ENCODE measurements at places on chromosomes 7 and 10. TPM values are rescaled to one million over a fixed set of nuclear protein-coding genes. Genes with fewer than 3 reads are reported as not detected.

The FRA10AC1 gene
- total RNA-seq, result 14.0 TPM

- no peaks in the 10 kb centered on the region for H3K27me3 ChIP-seq
- no peak overlapping the region for H3K4me3 ChIP-seq
- H3K27ac ChIP-seq, result no peak overlapping the region
- no peaks in the 10 kb centered on the region for H3K36me3 ChIP-seq
- no peak for DNase-seq
These were observed 16.1 kb downstream of the BUD23 start for GRCh38 chr7:73699370-73700068.

DNA sequence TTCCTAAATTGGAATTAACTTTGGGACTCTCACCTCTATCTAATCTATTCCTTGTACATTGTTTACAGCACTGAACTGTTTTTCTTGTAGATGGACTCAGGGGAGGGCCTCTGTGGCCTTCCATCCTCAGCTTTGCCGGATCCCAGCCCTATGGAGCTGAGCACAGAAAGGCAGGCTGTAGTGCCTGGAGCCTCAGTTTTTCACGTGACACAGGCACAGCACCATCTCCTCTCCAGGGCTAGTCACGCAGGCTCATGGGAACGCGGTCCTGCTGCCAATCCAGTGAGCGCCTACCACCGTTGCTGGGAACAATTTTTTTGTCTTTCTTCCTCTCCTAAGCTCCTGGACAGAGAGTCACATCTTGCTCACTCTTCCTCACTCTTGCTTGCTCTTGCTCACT, 75.6 kb upstream of the DDC start:
- no peak overlapping the region for H3K4me3 ChIP-seq
- H3K4me1 ChIP-seq, result peaks cover 48% of the 10 kb centered on the region
- no peak for DNase-seq
- H3K27me3 ChIP-seq, result no peaks in the 10 kb centered on the region
- H3K27ac ChIP-seq, result peak overlapping the region; percentile 76

The ACSL5 gene
- 4.5 TPM for total RNA-seq

DNA sequence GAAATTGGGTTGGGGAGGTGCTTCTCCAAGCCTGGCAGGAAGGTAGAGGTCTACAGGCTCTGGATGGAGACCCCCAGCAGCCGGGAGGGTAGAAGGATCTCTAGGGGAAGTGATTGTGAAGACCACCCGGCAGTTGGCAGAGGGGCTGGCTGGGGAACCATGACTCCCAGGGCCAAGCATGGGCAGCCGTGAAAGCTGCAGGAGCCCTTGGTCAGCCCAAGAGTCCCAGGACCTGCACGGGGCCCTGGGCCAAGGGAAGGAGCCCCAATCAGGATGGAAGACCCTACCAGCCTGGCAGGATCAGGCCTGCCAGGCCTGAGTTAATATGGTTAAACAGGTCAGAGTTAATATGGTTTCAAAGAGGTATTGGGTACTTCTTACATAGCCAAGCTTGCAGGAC, 126.3 kb upstream of the NANOS1 start:
- no peaks in the 10 kb centered on the region for H3K4me1 ChIP-seq
- no peak for DNase-seq
- no peak overlapping the region for H3K27ac ChIP-seq
- H3K4me3 ChIP-seq, result no peak overlapping the region
- no peaks in the 10 kb centered on the region for H3K27me3 ChIP-seq

- H3K27ac ChIP-seq, result no peak overlapping the region
- DNase-seq, result no peak
These were observed 35.3 kb downstream of the VSTM4 start for GRCh38 chr10:49080071-49080470.

Data from psoas muscle (tissue), 8 donors.